Stimulated activated naive CD4-positive, alpha-beta T cell (primary cell): ENCODE measurements at places on chromosomes 1 and 21.

GRCh38 chr1:204314893-204315658 lies 44.7 kb downstream of the PLEKHA6 start:
- DNase-seq: no peak

DNA sequence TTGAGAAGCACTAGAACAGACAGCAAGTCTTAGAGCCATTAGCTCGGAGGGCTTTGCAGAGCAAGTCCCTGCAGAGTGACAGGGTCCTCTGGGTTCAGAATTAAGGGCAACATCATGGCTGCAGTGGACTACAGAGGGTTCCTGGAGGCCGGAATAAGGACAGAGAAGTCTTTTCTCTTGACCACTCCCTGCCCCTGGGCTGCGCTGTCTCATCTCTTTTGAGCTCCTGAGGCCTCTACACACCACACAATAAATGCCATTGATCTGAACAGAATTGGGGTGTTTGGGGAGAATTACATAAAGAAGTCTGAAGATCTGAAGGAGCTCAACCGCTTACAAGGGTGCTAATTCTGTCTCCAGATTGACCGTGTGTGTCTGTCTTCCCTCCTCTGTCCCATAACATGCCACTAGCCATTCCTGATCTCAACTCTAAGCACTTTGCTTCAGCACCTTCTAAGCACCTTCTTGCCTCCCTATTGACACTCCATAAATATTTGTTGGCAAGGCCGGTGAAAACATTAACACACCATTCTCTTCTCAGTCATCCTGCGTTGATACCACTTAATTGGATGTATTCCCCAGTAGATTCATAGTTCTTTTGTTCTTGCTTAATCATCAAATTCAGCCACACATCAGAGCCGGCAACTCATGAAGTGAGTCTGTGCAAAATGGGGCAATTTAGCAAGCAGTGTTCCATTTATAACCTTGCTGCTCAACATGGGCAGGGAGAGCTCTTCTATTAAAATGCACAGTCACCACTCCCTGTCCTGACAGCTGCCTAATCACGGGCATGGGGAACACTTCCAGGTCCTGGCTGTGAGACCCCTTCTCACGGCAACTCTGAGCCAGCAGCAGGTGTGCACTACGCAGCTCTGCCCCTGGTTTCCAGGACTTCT lies 49.7 kb downstream of the NMNAT2 start:
- no peak for DNase-seq

GRCh38 chr1:31640179-31640578 lies 4.5 kb downstream of the PEF1 start:
- no peak for DNase-seq

- DNase-seq: no peak
Observed at GRCh38 chr1:15671430-15671829, 12.7 kb upstream of the PLEKHM2 start.

DNA sequence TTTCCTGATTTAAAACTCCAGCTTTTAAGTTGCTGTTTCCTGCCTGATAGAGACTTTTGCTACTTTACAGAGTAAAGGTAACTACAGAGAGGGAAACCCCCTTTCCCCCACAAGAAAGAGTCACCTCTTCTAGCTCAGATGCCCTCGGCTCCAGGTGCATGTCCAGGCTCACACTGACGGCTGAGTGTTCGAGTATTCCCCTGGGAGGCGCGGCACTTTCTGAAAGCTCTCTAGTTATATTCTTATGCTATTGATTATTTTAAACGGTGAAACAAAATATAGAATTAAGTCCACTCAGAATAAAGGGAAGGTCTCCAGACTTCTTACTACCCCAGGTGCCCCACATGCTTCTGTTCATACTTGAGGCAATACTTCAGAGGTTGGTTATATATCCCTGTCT lies 160.3 kb upstream of the FMN2 start:
- DNase-seq: no peak

- no peak for DNase-seq
Observed at GRCh38 chr21:29172282-29172681, 41.8 kb downstream of the MAP3K7CL start.

GRCh38 chr1:115710859-115711624 lies 57.5 kb downstream of the CASQ2 start:
- DNase-seq: no peak

DNA sequence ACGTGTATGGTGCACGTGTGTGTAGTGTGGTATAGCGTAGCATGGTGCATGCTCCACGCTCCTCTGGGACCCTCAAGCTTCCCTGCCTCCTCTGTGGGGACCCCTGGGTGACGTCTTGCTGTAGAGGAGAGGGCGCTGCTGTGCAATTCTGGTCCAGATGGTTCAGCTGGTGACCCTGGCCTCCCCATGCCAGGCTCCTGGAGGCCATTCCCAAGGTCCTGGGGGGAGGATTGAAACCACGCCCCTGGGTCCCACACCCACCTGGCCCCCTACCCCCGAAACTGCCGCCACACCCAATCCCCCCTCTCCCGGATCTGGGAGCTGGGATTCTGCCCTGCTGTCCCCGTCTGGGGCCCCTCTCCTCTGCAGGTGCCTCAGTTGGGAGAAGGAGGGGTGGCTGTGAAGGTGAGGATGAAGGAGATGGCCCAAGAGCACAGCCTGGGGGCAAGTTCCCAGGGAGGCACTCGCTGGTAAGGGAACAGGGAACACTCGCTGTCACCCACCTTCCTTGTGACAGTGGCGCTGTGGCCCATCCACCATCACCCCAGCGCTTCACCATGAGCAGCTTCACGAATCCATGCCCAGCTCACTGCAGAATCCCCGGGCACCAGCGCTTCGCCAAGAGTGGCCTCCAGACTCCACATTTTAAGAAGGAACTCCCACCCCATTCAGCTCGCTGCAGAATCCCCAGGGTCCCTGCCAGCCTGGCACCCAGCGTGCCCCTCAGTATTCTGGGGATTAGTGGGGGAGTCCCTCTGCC lies 38.0 kb downstream of the WDR4 start:
- no peak for DNase-seq

- no peak for DNase-seq
Observed at GRCh38 chr1:154862907-154863306, 7.2 kb downstream of the KCNN3 start.

- no peak for DNase-seq
Observed at GRCh38 chr1:228960705-228961104, 225.4 kb downstream of the RHOU start.

DNA sequence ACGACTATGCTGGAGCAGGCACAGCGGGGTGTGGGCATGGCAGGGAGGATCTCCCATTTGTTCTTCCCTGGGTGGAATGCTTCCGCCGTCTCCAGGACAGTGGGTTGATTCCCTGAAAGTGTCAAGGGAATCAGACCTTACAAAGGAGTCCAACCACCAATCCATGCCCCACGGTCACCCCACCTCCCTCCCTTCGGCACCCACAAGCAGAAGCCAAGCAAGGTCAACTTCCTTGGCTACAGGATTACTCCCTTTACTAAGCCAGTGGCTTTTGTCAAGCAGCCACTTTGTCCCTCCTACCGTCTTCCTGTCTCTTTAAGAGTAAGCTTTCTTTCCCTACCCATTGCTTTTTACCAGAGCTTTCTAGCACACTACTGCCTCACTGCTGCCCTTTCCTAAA lies 15.9 kb upstream of the NUAK2 start:
- DNase-seq: no peak

DNA sequence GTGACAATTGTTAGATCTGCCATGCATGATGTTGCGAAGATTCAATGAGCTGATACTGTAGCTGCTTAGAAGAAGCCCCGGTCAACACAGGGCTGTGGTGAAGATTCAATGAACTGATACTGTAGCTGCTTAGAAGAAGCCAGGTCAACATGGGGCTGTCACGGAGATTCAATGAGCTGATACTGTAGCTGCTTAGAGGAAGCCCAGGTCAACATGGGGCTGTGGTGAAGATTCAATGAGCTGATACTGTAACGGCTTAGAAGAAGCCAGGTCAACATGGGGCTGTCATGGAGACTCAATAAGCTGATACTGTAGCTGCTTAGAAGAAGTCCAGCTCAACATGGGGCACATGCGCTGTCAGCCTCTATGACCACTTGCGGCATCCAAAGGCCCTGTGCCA lies 18.8 kb upstream of the BACE2 start:
- no peak for DNase-seq

GRCh38 chr1:21736876-21737275 lies 46.1 kb downstream of the USP48 start:
- DNase-seq: no peak

- no peak for DNase-seq
Observed at GRCh38 chr1:93613898-93614297, 67.7 kb downstream of the BCAR3 start.

DNA sequence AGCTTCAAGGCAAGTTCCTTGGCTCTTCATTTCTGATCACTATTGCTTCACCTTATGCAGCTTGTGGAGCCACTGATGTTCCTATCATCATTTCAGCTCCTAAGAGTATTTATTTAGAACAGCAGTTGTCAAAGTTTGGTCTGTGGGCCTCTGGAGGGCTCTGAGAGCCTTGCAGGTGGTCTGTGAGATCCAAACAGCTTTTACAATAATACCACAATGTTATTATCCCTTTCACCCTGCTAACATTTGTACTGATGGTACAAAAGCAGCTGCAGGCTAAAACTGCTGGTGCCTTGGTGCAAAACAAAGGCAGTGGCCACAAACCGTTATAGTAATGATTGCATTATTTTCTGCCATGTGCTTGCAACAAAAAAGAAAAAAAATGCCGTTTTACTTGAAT lies 33.8 kb downstream of the PATJ start:
- DNase-seq: no peak

DNA sequence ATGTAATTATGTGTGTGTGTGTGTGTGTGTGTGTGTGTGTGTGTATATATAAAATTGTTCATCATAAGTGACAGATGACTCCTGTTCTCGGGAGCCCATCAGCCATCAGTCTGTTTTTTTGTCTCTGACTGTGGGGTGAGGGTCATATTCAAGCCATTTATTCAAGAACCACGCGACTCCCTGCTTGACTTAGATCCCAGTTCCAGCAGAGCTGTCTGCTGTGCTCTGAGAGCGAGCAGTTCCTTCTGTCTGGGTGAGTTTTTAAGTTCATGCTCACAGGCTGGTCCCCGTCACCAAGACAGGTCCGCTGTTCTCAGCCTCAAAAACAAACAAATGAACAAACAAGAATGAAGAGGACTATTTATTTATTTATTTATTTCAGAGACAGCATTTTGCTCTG lies 18.3 kb upstream of the NPPB start:
- DNase-seq: no peak

DNA sequence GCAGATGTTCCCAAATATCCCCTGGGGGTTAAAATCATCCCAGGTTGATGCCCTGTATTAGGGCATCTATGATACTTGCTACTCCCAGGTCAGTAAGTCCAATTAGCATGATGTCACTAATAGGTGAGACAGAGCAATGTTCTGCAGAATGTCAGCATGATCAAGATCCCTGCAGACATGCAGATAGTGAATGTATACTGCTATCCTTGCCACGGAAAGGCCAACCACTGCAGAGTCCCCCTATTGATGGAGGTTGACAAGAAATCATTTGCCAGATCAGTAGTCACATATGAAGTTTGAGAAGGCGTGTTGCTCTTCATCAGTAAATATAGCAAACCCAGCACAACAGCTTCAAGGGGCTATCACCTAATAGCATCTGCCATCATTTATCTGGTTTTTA lies 97.4 kb downstream of the SETD4 start:
- no peak for DNase-seq

GRCh38 chr1:206892351-206892984 lies 4.8 kb upstream of the IL24 start:
- DNase-seq: no peak

- peak; percentile 45 for DNase-seq
Observed at GRCh38 chr1:241518476-241519307, 863 bp downstream of the FH start.

DNA sequence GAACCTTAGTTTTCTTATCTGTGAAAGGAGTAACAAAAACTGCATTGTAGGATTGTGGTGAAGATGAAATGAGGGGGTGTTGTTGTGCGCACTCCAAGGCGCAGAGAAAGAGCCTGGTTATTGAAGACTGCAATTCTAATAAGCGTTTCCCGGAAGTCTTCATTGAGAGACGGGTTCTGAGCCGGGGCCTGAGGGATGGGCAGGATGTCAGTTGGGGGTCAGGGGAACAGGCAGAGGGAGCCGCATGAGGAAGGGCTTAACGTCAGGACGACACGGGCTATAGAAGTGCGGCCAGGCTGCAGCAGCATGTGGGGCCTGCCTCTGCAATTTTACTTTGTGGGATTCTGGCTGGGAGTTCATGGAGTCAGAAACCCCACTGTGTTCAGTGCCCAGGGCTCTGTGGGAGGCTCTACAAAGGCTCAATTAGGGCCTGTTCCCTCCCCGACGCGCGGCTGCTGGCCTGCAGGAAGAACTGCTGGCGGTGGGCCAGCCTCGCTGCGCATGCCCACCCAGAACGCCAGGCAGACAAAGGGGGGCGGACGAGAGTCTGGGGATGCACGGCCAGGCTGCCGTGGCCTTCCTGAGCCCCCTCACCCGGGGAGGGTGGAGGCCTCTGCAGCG lies 20.7 kb downstream of the TRIM62 start:
- DNase-seq: no peak

GRCh38 chr1:103108376-103109150 lies at the start of gene COL11A1:
COL11A1 (minus strand) TSS chr1:103108522; CDS start chr1:103108178, 344 bp downstream.
- no peak for DNase-seq

DNA sequence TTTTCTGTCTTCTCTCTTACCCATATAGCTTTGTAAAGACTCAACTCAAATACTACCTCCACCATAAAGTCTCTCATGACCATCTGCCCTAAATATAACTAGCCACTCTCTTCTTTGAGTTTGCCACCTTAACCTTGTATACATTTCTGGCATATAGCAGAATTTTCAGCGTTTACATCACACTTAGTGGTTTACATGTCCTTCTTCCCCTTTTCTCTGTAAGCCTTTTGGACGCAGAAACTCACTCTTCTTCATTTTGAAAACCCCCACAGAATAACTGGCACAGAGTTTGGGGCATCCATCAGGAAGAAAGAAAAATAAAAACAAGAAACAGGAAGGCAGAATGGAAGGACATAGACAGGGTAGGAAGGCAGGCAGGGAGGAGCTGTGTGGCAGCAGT lies 131.8 kb upstream of the DUSP10 start:
- no peak for DNase-seq

- DNase-seq: no peak
Observed at GRCh38 chr1:47572731-47573430, 135.0 kb downstream of the FOXD2 start.

DNA sequence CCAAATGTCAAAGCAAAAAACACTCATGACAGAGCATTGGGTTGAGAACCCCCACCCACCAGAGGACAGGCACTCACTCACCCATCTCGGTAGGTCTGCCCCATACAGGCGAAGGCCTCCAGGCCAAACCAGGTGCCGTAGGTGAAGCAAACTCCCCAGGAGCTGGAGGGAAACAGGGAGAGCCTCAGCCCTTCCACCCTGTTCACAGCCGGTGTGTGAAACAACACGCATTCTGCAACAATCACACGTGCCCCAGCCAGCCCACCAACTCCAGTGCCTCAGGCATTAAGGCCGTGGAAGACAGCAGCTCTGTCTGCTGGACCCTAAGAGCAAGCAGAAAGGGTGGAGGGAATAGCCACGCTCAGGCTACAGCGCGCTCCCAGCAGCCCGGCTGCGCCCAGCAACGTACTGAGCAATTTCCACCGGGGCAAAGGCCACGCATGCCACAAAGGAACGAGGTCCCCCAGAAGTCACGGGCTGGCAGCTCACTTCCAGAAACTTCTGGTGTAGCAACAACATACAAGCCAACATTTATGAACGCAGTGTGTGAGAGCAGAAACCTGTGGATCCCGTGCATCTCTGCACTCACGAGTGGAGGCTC lies 11.4 kb upstream of the SPATC1L start:
- no peak for DNase-seq
